ENCODE measurements at places on chromosomes 7 and 10.

DNA sequence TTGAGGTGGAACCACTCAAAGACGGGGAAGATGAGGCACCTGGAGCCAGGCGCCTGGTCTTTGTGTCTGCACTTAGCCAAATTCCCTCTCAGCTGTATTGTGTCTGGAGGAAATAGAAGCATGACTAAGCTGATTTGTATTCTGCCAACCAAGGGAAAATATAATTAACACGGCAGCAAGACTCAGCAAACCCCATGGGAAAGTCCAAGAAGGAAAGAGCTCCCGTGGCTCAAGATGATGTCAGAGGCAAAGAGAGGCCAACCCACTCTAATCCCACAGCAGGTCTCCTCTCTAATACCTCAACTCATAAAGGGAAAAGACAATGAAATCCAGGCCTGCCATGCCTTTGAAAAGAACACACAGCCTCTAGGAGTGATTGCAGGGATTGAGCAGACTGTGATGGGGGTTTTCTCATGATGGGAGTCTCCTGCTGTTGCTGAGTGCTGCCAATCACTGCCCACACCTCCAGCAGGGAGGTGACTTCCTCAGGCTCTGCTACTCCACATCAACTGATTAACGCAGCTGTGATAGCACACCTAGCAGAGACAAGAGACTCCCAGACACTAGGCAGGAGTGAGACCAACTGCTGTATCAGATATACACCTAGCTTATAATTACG is 255.5 kb upstream of the C7orf33 start:
- no peak for DNase-seq

DNA sequence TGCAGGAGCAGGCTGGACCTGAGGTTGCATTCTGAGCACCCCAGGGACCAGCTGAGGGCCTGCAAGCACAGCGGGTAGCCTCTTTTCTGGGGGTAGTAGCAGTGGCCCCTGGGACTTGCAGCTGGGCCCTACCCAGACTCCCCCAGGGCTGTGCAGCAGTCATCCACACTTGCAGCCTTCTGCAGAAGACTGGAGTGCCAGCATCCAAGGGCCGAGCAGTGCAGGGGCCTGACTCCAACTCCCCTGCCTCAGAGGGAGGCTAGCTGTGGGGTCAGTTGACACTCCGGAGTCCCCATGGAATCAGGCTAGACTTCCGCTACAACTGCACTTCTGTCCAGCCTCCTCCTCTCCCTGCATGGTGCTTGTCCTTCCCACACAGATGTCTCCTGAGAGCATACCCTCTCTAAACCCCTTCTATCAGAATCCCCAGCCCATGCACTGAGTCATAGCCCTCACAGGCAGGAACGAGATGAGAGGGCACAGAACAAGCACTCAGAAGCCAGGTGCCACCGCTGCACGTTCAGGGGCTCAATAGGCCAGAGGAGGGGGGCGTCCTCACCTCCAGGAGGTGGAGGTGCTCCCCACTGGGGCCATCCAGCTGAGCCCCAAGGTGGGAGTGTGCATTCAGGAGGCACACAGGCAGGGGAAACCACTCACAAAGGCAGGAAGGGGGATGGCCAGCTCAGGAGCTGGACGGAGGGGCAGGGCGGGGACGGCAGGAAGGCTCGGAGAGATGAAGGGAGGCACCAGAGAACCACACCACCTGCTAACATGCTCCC is 7.5 kb downstream of the RASGEF1A start:
- DNase-seq = no peak

DNA sequence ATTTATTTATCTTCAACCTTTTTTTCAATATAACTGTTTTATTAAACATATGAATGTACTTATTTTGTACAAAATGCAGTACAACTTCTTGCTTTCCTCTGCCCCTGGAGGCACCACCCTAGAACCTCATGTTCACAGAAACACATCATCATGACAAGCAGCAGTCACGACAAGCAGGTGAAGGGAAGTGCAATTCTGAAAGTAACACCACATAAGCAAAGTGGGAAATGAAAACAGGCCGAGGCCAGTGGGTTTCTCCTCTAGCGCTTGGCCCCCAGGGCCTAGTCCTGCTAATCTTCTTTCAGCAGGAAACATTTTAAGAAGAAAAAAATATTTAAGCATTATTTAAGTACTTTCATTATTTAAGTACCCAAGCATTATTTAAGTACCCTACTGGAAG is 598.1 kb downstream of the SH2D4B start:
- no peak for DNase-seq

DNA sequence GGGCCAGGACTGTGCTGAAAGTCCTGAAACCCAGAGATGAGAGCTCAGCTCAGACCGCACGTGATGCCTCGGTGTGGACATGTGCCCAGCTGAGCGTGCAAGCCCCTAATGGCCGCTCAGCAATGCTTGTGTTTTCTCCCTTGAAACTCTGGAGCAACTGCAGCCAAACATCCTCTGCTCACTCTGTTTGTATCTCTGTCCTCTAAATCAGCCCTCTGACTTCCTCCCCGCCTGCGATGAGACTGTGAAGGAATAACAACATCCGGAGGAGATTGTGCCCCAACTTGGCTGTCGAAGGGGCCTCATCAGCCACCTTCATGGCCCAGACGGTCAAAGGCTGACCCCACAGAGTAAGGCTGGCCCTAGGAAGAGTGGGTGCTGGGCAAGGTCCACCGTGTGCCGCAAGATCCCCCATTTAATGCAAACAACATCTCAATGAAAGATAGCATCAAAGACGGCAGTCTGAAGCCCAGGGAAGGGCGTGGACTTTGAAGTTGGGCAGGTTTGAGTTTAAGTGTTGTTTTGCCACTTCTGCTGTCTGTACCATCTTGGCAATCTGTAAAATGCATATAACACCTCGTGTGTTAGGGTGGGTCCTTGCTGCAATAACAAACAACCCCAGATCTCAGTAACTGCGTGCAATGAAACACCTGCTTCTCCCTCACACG is 39.9 kb downstream of the CALML3 start:
- DNase-seq = no peak

- DNase-seq = no peak
These were observed 33.9 kb upstream of the GPAM start for GRCh38 chr10:112217386-112218035.

- no peak for DNase-seq
These were observed 730 bp downstream of the LARP4B start for GRCh38 chr10:930625-931325.

Measured in muscle of arm (tissue), 14 donors.